HuH-7 (cell line): ENCODE measurements at places on chromosomes 13 and 19.
A peak's percentile ranks its signal among the peaks of the same experiment; 100 is the strongest.

DNA sequence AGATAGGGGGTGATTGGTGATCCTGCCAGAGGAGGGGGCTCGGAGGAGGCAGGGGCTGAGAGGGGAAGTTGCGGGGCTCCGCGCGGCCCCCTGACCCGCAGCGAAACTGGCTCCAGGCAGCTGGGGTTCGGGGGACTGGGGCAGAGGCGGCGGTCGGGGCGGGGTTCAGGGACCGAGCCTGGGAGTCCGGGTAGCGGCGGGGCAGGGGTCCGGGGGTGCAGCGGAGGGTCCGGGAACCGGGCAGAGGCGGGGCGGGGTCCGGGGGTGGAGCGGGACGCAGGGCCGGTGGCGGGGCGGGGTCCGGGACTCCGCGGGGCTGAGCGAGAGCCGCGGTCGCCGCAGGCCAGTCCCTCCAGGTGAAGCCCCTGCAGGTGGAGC lies 1.2 kb downstream of the MADCAM1 start:
- DNase-seq, result no peak

DNA sequence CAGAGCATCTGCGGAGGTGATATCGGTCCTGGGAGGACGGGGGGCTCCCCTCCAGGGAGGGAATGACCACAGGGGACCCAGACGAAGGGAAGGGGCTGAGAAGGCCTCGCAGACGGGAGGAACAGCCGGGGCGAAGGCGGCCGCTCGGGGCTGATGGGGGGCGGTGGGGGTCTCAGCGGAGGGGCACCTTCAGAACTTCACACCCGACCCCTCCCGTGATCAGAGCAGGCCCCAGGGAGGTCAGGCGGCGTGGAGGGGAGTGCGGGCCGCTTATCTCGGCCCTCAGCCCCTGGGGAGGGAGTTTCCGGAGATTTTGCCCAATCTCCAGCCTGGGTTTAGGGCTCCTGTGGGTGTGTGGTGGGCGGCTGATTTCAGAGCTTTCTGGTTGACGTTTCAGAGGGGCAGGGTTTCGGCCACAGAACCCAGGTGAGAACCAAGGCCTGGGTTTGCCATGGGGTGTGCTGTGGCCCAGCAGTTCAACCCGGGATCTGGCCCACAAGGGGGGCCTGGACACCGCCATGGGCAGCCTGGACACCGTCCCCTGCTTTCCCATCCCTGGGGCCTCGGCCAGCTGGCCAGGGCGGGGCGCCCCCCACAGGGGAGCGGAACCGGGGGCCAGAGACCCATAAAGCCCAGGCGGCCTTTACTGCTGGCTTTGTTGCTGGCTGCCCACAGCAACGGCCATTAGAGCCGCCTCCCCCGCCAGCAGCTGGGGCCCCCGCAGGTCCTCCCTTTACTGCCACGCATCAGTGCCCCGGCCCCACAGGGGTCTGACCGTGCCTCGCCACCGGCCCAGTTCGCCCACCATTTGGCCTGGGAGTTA lies 29.0 kb downstream of the ARID3A start:
- peak; percentile 77 for DNase-seq

- peak; percentile 3 for DNase-seq
These were observed 55.7 kb downstream of the FAM216B start for GRCh38 chr13:42836930-42837690.

DNA sequence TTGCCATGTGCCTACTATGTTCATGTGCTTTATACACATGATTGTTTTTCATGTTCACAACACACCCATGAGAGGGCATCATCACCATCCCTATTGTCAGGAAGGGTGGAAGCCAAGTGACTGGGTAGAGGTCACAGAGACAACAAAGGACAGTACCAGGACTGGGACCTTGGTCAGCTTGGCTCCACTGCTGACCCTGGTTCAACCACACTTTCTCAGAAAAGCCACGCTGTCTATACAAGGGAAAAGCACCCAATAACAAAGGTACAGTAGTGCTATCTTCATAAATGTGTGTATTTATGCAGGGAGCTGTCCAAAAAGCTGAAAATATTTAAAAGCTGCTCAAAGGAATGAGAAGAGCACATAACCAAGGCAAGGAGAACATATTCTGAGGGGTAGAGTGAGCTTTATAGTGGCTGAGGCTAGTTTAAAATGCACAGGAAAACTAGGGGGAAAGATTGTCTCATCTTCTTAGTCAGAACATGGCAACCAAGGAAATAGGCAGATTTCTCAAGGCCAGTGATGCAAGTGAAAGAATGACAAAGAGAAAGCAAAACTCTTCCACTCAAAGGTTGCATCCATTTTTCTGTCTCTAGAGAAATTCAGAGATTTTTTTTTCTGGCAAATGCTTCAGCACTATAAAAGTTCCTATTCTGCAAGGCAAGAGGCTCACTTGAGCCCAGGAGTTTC lies 415.0 kb downstream of the FOXO1 start:
- DNase-seq, result no peak

- no peak for DNase-seq
These were observed 20.5 kb downstream of the ATP4B start for GRCh38 chr13:113637262-113638160.

GRCh38 chr19:9435279-9436268 lies at the start of gene ZNF266:
ZNF266 (minus strand) TSS chr19:9435573; CDS start chr19:9420089, 15,484 bp downstream.
- DNase-seq, result peak; percentile 77

GRCh38 chr19:55486971-55487923 lies 989 bp upstream of the SSC5D start:
- DNase-seq, result no peak

DNA sequence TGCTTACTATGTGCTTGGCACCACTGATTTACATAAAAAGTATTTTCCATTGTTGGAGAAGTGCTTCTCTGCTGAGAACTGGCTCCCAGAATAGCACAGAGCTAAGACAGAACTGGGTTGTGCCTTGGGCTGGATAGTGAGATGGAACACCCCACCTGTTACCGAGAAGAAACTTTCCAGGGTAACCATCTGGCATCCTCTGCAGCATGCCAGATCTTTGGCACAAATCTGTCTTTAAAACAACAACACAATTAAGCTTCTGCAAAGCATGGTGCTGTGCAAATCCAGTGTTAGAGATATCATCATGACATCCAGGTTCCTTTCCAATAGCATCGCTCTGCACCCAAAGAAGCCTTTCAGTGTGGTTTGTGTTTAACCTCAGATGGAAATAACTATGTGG lies 202.5 kb upstream of the RFC3 start:
- no peak for DNase-seq

- no peak for DNase-seq
These were observed 1045.4 kb upstream of the MIR17HG start for GRCh38 chr13:90302107-90302506.

DNA sequence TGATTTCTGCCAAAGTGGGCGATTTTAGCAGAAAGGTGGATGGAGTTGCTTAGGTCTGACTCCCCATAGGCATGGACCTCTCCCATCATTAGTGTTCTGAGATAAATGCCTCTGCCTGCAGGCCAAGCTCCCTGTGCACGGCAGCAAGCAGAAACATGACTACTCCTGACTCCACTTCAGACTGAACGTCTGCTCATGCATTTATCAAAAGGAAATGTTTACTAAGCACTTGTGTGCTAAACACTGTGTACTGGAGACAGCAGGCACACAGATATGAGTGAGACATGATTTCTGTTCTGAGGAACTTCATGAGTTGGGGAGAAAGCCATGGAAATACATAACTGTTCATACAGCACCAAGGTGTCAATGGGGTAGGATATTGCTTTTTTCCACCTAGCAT lies 149.6 kb downstream of the MIPEP start:
- DNase-seq, result no peak

DNA sequence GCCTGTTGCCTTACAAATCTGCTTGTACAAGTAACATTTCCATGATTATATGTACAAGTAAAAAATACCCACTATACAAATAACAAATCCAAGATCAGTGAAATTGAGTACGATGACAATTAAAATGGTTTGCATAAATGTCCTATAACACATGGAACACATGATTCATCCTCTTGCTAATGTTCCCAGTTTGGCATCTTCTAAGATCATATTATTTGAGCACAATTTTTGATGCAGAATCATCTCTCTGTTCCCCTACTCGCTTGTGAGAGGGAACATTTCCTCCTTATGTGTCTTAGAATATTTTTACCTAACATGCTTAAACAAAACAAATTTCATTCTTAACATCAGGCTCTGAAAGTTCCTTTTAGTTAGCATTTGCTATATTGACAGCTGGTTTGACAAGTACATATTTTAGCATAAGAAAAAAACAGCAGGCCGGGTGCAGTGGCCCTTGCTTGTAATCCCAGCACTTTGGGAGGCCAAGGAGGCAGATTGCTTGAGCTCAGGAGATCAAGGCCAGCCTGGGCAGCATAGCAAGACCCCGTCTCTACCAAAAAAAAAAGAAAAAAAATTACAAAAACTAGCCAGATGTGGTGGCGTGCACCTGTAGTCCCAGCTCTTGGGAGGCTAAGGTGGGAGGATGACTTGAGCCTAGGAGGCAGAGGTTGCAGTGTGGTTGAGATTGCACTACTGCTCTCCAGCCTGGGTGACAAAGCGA lies 14.2 kb downstream of the ZNF331 start:
- no peak for DNase-seq

- no peak for DNase-seq
These were observed 124.0 kb downstream of the ITGBL1 start for GRCh38 chr13:101576455-101576854.

- no peak for DNase-seq
These were observed 68.4 kb downstream of the TEX26 start for GRCh38 chr13:31000889-31001288.

GRCh38 chr13:91946498-91947070 lies 548.2 kb downstream of the GPC5 start:
- peak; percentile 9 for DNase-seq
